DMS153 (cell line): ENCODE measurements at places on chromosomes 3 and 15.

DNA sequence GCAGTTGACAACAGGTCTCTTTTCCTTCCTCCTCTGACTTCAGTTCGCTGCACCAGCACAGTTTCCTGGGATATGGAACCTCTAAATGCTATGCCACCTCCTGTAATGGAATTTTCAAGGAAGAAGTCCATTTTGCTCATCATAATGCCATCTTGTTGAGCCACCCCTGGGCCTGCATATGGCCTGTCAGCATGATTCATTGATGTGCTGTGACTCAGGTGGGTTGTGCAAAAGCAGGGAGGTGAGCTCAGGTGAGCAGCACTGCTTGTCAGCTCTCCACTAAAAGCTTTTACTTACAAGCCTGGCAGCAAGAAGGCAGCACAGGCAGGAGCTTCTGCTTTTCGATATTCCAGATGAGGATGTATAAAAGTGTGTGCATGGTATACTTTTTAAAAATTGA is 247.1 kb upstream of the LMCD1 start:
- no peak for DNase-seq

GRCh38 chr15:37103475-37104423 is 3.4 kb upstream of the MEIS2 start:
- no peak for DNase-seq

DNA sequence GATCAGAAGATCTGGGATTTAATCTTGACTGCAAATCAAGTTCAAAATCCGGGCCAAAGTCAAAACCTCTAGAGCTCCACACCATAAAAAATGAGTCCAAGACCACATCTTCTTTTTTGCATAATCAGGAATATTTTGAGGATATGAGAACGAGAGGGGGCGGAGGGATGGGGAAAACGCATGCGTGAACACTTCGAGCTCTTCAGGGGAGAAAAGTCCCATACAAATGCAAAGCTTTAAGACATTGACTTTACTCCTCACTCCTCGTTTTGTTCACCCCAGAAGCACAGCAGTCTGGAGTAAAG is 68.2 kb downstream of the SUMF1 start:
- no peak for DNase-seq

- peak; percentile 82 for DNase-seq
Observed at GRCh38 chr3:194003114-194004057, 132.6 kb upstream of the HES1 start.

- DNase-seq = no peak
Observed at GRCh38 chr3:138089091-138089490, 26.3 kb downstream of the DZIP1L start.

DNA sequence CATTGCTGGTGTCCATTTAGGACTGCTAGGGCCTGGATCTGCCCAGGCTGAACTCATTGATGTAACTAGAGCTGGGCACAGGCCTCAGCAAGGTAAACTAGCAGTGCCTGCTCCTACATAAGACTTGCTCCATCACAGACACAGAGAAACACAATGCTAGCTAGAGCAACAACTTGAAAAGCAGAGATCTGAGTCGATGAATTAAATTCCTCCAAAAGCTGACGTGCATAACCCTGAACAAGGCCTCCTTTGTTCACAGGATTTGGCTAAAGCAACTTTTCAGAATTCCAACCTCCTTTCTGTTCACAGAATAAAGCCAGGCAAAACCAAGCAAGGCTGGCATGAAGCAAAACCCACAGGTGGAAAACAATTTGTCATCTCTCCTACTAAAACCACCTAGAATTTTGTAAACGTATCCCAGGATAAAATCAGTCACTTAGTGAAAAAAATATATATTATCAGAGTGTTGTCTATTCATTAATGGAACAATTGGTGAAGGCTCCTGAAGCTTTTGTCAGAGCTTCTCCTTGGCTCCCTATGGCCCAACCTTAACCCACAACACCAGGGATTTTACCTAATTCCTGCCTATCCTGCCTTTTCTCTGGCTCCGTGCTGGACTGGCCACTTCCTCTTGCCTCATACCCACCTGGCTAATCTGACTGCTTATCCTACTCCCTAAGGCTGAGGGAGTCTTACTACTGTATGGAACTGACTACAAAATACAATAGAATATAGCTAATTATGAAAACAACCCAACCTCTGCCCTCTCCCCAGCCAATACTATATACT is 39.9 kb downstream of the PLCH1 start:
- no peak for DNase-seq

DNA sequence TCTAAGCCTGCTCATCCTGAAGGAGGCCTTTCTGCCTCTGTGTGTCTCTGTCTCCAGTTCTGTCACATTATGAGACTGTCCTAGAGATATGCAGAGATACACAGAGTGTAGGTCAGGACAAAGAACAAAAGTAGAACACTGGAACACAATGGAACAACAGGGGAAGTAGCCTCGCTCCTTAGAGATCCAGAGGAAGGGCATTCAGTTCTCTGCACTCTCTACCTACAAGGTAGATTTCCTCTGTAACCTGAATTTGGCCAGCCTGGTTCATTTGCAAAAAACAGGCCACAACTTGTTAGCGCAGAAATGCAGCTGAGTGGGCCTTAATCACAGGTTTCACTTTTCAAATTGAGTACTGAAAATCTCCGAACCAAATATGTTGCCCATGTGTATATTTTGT is 19.4 kb downstream of the NEK10 start:
- DNase-seq = no peak

DNA sequence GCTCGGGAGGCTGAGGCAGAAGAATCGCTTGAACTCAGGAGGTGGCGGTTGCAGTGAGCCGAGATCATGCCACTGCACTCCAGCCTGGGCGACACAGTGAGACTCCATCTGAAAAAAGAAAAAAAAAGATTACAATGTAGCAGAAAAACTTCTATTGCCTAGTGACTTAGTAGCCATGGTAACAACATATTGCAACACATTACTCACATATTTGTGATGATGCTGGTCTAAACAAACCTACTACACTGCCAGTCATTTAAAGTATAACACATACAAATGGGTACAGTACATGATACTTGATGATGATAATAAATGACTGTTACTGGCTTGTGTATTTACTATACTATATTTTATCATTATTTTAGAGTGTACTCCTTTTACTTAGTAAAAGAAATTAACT is 125.6 kb downstream of the PLOD2 start:
- no peak for DNase-seq

DNA sequence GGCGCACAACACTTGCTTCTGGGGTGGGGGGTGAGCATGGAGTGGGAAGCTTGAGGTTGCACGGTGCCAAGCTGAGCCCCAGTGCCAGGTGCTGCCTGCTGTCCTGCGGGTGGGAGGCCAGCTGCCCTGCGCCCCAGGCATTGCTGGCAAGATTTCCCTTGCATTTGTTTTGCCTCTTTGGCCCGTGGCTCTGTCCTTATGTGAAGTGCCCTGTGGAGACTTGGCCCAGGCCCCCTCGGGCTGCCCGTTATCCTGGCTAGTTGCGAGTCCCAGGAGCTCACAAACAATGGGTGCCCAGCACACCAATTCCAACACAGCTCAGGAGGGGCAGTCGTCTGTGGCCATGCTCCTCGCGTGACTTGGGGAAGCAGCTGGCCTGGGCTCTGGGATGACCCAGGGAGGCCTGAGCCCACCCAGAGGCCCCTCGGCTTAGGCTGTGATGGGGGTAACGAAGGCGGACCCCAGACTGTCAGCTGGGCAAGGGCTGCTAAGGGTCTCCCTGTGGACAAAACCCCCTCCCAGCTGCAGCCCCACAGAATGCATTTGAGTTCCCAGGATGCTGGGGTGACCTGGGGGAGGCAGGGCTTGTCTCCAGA is 5.9 kb downstream of the C3orf22 start:
- DNase-seq = no peak

- no peak for DNase-seq
Observed at GRCh38 chr3:98574132-98574531, 19.3 kb downstream of the CPOX start.

- no peak for DNase-seq
Observed at GRCh38 chr3:51970606-51971300, 3.1 kb downstream of the ABHD14B start.

- DNase-seq = no peak
Observed at GRCh38 chr3:188834349-188834748, 337.4 kb upstream of the TPRG1 start.

DNA sequence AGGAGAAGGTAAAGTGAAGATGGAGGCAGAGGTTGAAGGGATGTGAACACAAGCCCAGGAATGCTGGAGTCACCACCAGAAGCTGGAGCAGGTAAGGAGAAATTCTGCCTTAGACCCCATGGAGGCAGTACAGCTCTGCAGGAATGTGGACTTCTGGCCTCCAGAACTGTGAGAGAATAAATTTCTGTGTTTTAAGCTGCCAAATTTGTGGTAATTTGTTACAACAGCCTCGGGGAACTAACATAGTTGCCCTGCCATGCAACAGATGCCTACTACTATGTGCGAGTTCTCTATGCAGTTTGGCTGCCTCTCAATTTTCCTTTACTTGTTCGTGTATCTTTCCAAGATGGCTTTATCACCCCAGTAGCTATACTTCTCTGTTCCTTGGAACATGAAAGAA is 394.1 kb downstream of the TUSC7 start:
- no peak for DNase-seq

DNA sequence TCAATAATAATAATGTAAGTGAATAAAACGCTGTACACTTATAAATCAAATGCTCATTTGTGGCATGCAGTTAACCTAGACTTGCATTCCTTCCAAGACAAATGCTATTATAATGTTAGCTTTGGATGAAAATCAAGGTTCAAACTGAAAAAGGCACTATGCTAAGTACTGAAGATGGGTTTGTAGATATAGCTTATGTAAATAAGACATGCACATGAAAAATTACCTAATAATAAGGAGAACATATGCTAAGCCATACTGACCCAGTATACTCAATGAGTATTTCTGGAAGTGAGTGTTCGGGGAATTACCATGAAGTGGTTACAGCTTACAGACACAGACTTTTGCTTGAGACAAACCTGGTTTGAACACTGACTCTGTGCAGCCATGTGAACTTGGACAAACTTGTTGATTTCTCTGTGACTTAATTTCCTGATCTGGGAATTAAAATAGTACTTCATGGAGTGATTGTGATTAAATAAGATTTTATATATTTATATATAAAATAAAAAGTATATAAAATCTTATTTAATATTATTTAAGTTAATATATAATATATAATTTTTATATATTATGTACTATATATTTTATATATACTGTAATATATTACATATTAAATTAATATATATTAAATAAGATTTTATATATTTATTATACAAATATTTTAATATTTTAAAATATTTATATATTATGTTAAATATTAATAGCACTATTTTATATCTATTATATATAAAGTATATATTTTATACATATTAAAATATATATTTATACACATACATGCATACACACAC is 159.2 kb downstream of the ZPLD1 start:
- no peak for DNase-seq

- no peak for DNase-seq
Observed at GRCh38 chr3:40771112-40771511, 246.4 kb downstream of the ZNF621 start.

DNA sequence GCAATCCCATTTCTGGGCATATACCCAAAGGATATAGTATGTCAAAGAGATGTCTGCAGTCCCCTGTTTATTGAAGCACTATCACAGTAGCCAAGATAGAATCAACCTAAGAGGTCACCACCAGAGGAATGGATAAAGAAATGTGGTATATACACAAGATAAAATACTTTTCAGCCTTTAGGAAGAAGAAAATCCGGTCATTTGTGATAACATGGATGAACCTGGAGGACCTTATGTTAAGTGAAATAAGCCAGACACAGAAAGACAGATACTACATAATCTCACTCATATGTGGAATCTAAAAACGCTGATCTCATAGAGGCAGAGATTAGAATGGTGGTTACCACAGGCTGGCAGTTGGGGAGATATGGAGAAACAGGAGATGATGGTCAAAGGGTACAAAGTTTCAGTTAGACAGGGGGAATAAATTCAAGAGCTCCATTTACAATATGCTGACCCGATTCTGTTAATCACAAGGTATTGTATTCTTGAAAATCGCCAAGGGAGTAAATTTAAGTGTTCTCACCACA is 195.8 kb downstream of the MTHFS start:
- no peak for DNase-seq

- no peak for DNase-seq
Observed at GRCh38 chr3:186213946-186214345, 105.1 kb upstream of the ETV5 start.

- no peak for DNase-seq
Observed at GRCh38 chr3:30658328-30659052, 52.1 kb downstream of the TGFBR2 start.

GRCh38 chr3:65703026-65703425 is 335.7 kb downstream of the MAGI1 start:
- no peak for DNase-seq

DNA sequence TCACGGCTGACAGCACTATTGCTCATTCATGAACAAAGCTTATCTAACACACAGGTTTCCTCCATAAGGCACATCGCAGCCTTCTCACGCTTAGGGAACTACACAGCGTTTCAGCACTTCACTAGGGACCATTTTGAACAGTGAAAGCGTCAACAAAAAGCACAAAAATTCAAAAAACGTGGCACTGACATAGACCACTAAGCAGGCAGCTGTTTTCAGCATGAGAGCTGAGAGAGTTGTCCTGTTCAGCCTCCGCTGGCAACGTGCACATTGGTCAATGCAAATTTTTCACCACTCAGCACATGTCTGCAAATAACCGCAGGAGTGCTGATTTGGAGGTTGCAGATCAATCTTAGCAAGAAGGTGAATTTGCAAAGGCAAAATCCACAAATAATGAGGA is 109.2 kb downstream of the LRRK1 start:
- no peak for DNase-seq

DNA sequence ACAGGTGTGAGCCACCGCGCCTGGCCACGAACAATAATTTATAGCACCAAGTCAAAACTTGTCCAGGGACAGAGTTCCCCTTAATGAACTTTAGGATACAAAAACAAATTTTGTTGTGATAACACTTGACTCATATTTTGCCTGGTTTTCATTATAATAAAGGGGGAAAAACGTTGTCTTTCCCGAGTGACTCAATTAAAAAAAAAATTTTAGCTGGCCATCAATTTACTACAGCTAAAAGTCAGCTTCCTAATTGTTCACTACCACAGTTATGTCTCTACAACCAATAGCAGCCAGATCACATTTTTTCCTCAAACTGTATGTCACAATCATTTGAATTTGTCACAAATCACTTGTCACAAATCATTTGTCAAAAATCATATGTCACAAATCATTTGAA is 116.0 kb downstream of the P3H2 start:
- DNase-seq = no peak

DNA sequence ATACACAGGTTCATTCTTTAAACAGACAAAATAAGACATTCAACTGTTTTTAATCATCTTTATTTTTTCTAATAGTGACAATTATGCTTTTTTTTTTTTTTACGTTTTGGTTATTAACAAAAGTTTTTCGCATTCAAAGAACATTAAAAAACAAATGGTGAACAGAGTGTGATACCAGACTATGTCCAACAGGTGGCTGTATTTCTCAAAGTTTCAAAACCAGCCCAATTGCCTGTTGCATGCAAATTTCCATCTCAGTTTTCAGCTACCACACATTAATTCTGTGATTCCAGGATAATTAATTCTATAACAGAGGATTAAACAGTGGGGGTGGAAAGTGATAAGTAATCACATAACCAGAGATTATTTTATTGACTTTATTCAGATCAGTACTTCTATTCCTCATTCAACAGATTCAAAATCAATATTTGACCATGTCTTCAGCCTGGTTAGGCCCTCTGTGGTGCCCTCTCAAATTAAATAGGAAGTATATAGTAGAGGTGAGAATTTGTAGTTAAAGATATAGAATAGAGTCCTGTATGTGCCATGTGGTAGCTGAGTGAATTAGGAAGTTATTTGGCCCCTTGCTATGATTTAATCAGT is 122.2 kb upstream of the DCBLD2 start:
- no peak for DNase-seq
